ENCODE measurements at places on chromosomes 2 and 18. TPM values are rescaled to one million over a fixed set of nuclear protein-coding genes. Genes with fewer than 3 reads are reported as not detected.
A peak's percentile ranks its signal among the peaks of the same experiment; 100 is the strongest.

- DNase-seq: no peak
Observed at GRCh38 chr2:10196948-10197696, 74.6 kb downstream of the RRM2 start.

DNA sequence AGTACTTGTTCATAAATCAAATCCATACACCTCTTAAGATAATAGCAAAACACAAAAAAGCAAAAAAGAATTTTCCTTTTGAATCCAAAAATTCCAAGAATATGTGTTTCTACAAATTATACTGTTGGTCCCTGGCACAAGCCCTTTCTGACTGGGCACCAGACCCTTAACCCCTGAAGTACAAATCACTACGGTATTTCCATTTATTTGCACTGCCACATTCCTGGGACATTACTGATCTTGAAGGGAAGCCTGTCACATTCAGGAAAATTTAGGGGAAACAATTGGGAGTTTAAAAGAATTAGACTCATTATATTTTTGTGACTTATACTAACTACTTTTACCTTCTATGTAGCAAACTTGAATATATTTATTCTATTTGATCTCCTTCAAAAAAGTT lies 98.8 kb downstream of the ZNF521 start:
- no peak for DNase-seq

DNA sequence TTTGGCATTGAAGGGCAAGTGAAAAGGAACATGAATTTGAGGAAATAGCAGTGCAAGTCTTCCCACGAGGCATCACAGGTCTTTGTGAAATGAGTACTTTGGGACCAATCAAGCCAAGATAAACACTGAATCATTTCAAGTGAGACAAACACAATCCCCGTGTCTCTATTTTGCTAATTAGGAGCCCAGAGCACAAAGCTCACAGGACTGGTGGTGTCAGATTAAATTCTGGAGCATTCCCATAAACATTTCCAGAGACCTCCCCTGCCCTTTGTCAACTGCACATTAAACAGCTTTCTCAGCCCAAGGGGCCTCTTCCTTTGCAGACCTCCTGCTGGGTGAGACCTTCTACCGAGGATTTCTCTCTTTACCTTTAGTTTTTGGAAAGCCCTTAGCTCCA lies 50.7 kb downstream of the DAPL1 start:
- DNase-seq: no peak

DNA sequence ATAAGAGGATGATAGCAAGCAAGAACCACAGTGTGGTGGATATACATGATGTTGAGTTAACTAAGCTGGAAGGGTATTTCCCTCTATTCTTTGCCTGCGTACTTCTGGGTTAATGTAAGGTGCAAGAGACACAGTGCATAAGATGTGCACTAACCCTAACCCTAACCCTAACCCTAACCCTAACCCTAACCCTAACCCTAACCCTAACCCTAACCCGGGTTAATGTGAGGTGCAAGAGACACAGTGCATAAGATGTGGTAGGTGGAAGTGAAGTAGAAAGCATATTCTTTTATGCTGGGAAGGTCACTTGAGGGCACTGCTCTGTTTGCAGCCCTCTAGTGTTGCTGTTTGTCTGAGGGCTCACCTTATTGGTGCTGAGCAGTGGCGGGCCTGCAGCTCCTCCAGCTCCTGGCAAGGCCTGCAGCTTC lies 181.5 kb upstream of the ITGA4 start:
- peak; percentile 33 for DNase-seq

- DNase-seq: no peak
Observed at GRCh38 chr2:172571245-172571644, 15.4 kb downstream of the PDK1 start.

SRD5A2 gene
- not detected for total RNA-seq

Data from activated CD4-positive, alpha-beta memory T cell treated with anti-CD3 and anti-CD28 coated beads for 36 hours (primary cell).